Suppressor macrophage treated with lipopolysaccharide for 1 hour (primary cell): ENCODE measurements at places on chromosomes 12 and 14.

DNA sequence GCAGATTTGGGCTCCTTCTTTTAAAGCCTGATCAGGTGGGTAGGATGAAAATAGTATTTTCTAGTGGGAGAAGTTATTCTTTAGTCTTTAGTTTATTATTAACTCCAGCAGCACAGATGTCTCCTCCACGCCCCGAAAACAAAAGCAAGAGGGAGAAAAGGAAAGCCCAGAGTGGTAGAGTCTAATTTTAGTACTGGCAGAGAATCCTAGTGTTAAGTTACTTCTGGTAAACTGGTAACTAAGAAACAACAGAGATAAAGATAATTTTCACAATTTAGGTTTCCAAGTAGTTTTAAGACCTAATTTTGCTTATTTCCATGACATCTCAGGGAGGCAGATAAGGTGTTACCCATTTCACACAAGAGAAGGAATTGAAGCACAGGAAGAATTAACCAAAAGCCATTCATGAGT, 16.3 kb downstream of the ATP5MC2 start:
- DNase-seq: no peak

DNA sequence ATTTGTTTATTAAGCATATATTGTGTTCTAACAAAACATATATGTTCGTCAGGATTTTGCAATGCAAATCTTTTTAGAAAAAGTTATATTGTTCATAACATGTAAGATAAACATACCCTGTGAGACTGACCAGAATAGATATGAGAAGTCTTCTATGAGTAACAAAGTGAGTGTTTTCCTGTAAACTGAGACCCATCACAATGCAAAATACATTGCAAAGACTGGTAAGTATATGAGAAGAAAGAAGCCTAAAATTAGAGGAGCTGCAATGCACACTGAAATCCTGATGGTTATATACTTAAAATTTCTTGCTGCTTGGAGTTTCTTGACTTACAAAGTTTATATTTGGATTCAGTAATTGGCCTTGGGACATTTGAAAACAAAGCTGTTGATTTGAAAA, 6.0 kb downstream of the HMGA2 start:
- DNase-seq: no peak

GRCh38 chr12:9347328-9348127, 139.3 kb upstream of the PZP start:
- peak; percentile 50 for DNase-seq

DNA sequence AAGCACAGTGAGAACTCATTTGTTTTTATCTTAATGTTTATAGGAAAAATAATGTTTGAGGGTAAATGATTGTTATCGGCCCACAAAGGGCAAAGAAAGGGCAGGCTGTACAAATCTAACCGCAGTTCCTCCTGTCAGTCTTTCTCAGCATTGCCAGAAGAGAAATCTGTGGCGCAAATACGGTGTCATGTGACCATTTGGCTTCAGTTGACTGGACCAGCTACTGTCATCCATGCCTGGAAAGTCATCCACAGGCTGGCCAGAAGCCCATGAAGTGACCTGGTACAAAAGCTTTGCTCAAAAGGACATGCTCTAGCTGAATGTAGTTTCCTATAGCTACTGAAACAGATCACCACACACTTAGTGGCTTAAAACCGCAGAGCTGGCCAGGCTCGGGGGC, 43.6 kb downstream of the HCAR2 start:
- DNase-seq: peak; percentile 49

GRCh38 chr12:45668641-45669040, 60.9 kb upstream of the ARID2 start:
- no peak for DNase-seq

GRCh38 chr14:73607241-73607640, 5.1 kb upstream of the ACOT6 start:
- no peak for DNase-seq

- DNase-seq: peak; percentile 100
Measured at GRCh38 chr12:131949431-131950181, at the start of gene EP400. TSS of gene EP400 (plus strand) at chr12:131949942. CDS start at chr12:131960620, 10,678 bp downstream.

- no peak for DNase-seq
Measured at GRCh38 chr12:10101042-10101579, 2.3 kb upstream of the CLEC1A start.

GRCh38 chr12:46752396-46752795, 73.4 kb downstream of the SLC38A4 start:
- no peak for DNase-seq

- DNase-seq: no peak
Measured at GRCh38 chr12:67472539-67472938, 176.0 kb upstream of the DYRK2 start.

- no peak for DNase-seq
Measured at GRCh38 chr12:58896278-58896677, 24.0 kb downstream of the LRIG3 start.
